ENCODE measurements at places on chromosomes 5 and 9.

DNA sequence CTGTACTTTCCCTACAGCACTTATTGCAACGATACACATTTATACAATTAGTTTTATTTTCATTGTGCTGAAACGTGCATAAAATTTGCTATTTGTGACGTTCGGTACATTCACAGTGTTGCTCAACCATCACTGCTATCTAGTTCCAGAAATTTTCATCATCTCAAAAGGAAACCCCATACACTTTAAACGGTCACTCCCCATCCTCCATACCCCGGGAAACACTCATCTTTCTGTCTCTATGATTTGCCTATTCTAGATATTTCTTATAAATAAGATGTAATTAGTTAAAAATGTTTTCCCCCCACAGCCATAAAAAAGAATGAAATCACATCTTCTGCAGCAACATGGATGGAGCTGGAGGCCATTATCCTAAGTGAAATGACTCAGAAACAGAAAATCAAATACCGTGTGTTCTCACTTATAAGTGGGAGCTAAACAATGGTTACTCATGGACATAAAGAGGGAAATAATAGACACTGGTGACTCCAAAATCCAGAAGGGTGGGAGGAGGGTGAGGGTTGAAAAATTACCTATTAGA lies 40.2 kb upstream of the TEX48 start:
- DNase-seq = peak; percentile 23

- no peak for DNase-seq
These were observed 5.5 kb downstream of the MYORG start for GRCh38 chr9:34370970-34371880.

DNA sequence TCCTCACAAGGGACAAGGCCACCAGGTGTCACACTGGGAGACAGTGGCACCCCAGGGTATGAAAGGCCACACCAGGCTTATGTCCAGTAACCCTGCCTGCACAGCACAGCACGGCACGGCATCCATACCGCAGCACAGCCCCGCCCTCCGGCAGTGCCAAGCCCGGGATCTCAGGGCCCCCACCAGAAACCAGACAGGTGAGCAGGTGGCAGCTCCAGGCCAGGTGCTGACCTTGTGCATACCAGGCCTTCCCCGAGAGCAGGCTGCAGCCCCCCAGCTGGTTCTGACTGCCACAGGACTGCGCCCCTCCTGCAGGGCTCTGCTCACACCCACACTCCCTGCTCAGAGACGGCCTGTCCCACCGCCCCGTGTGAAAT lies 56.5 kb downstream of the ADAMTS2 start:
- no peak for DNase-seq

- DNase-seq = peak; percentile 23
These were observed 152.1 kb downstream of the GNA14 start for GRCh38 chr9:77495834-77496671.

- DNase-seq = no peak
These were observed 777 bp downstream of the GPSM1 start for GRCh38 chr9:136328011-136328621.

DNA sequence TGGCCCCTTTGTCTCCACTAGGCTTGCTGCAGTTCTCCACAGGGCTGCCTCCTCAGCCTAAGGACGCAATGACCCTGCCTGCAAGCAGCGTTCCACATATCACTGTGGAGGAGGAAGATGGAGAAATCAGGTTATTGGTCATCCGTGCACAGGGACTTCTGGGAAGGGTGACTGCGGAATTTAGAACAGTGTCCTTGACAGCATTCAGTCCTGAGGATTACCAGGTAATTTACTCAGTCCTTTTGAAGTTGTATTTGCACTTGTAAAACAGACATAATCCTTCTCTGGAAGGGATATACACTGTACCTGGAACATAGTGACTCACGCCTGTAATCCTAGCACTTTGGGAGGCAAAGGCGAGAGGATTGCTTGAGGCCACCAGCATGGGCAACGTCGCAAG lies 116.6 kb downstream of the ADGRV1 start:
- DNase-seq = no peak

- no peak for DNase-seq
These were observed 271.3 kb downstream of the ARHGAP26 start for GRCh38 chr5:143041461-143041860.

GRCh38 chr9:121637713-121638220 lies 13.7 kb upstream of the DAB2IP start:
- peak; percentile 61 for DNase-seq

DNA sequence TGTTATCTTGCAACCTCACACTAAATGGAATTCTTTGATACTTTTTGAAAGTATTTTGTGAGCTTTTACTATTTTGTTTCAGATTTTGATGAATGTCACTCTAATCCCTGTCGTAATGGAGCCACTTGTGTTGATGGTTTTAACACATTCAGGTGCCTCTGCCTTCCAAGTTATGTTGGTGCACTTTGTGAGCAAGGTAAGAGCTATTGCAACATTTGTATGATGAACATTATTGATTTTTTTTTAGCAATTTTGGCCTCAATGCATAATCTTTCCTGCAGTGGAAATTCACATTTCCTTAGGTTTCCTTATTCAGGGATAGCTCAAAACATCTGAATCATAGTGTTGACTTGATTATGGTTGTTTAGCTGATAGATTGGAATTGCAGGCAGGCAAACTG lies 76.3 kb downstream of the VCAN start:
- DNase-seq = no peak

- DNase-seq = peak; percentile 61
These were observed 27.8 kb upstream of the GRPEL2 start for GRCh38 chr5:149317281-149318048.

- peak; percentile 89 for DNase-seq
These were observed 371.2 kb downstream of the NFIB start for GRCh38 chr9:13942695-13943094.

GRCh38 chr5:36630201-36631145 lies 24.1 kb downstream of the SLC1A3 start:
- DNase-seq = no peak

GRCh38 chr9:137192859-137193258 lies 4.4 kb downstream of the SSNA1 start:
- no peak for DNase-seq

DNA sequence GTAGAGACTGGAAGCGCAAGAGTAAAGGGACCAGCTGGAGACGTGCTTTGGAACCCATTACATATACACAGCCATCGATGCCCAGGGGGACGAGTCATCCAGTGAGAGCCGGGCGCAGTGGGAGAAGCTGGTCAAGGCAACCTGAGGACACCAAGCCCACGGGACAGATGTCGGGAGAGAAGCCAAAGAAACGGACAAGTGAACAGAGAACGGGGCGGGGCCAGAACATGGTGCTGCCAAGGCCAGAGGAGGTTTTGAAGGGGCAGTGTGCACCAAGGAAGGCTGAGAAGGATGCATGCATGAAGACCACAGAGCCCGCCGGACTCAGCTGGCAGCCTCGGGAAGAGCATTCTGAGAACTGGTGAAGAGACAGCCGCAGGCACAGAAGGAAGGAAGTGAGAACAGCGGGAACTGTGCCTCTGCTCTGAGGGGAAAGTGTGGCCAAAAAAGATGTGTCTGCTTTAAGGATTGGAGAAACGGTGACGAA lies 20.3 kb downstream of the CAMSAP1 start:
- peak; percentile 40 for DNase-seq

DNA sequence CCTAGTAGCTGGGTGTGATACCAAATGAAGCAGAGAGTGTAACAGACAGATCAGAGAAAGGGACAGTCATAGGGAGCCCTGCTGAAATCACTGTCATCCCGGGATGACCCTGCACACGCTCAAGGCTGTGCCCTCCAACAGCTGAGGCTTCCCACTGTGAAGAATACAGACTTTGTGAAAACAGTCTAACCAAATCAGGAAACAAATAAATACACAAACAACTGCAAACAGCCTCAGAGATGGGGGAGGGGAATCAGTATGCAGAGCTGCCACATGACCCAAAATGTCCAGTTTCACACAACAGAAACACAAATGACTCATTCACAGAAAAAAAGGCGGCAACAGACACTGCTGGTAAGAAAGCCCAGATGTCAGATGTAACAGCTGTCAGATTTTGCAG lies 101.9 kb downstream of the ADAMTS2 start:
- DNase-seq = peak; percentile 88

- peak; percentile 87 for DNase-seq
These were observed 97.1 kb downstream of the GOLPH3 start for GRCh38 chr5:32076699-32077695.

DNA sequence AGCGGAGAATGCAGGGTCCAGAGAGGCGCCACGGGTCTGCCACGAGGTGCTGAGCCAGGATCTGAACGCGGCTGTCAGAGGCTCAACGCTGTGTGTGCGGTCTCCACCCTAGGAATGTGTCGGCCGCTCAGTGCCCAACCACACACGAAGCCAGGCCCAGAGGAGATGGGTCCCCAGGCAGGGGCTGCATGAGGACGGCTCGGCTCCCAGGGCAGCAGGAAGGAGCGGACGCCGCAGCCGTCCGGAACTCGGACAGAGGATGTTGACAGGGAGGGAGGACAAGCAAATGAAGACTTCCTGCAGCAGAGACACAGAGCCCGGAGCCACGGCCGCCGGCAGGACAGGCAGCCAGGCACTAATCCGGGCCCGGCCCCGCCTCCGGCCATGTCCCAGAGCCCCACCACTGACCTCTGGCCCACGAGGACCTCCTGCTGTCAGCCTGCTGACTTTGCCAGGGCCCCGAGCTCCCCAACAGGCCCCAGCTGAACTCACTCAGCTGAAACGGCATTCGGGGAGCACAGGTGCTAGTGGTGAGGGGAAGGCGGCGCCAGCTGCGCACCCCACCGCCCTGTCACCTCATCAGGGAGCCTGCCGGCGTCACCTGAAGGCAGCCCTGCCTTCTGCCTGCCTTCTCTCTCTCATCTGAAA lies 12.7 kb downstream of the VAV2 start:
- peak; percentile 46 for DNase-seq

- no peak for DNase-seq
These were observed 33.6 kb upstream of the SARDH start for GRCh38 chr9:133771486-133772482.

DNA sequence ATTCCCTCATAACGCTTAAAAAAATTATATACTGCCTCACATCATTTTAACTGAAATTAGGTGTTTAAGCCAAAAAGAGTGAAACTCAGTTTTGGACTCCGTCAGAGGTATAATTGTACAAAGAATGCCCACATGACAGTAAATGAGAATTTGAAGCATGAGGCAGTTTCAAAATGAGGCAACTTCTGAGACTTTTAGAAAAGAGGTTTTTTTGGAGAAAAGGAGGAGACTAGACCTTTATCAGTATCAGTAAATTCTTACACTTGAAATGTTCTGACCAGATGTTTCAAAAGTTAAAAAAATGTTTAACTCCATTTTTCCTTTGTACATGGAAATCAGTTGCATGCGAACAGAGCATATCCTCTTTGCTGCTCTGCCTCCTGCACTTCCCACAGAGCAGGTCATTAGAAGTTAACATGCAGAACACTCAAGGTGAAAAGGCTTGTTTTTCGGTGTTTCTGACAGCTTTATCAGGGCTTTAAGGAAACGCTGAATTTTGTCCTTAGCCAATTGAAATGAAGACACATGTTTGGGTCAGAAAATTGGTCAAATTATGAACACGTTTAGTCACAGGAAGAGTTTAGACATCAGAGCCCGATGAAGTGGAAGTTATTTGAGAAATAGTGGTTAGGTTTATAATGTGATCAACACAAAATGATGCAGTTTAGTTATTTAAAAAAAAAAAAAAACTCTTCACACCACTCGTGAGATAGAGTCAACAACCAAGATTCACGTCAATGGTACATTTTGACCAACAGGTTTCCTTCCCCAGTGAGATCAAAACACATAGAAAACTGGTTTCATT lies 59.5 kb downstream of the PIK3R1 start:
- DNase-seq = no peak

DNA sequence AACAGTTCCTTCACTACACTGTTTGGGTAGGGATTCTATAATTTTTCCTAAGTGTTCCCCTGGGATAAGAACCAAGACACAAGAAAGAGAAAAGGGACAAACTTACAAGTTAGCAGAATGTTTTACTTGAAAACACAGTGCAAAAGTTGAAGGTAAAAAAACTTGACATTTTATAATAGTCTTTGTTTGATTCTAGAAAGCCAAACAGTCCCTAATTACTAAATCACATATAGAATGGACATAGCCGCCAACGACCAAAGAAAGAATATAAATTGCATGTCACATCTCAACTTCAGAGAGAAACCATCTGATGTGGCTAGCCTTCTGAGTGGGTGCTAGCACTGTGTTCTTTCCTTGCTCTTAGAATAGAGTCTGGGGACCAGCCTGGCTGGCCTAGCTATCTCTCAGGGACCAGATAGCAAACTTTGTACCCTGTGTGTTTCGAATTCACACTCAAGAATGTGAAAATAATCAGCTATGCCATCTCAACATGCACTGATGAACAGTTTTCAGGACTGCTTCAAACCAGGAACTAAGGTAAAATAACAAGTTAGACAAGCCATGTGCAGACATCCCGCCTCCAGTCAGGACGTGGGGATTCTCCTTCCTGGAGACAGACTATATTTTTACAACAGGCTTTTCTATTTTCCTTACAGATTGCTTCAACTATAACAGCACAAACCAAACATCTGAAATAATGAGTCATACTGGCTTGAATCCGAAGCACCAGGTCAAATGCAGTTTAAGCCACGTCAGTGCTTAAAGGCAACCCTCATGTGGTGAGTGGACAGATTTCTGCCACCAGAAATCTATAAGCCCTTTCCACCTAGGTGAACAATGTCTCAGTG lies 53.7 kb downstream of the LHFPL2 start:
- peak; percentile 100 for DNase-seq

DNA sequence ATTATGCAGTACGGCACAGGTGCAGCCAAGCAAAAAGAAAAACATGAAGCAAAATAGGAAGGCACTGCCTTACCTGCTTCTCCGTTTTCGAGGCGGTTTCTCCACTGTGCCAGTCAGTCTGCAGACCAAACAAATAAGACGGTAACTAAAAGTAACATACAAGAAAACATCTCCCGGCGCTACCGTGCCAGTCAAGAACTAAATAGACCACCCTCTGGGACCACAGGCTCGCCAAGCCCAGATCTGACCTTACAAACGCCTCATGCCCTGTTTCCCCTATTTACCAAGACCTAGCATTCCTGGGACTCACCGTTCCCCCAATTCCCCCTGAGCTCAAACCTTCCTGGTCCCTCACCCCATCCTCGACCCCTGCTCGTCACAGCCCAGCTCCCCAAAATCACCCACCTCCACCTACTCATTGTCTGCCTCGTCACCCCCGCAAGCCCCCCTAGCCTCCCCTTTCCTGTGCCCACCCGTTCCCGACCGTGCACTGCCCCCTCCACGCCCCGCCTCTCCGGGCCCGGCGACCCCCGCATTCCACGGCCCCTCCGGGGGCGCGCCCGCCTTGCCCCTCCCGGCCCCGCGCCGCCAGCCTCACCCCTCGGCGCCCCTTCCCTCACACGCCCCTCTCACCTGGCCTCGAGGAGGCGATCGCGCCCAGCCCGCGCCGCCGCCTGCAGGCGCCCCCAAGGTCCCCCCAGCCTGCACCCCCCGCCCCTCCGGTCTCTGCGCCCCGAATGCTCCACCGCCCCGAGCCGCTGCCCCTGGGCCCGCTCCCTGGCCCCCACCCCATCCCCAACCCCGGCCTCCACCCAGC lies 560 bp downstream of the SCAI start:
- DNase-seq = no peak

- peak; percentile 71 for DNase-seq
These were observed 73.0 kb upstream of the IL17B start for GRCh38 chr5:149452007-149452664.
